ENCODE measurements at places on chromosomes 16 and 17.
A peak's percentile ranks its signal among the peaks of the same experiment; 100 is the strongest.

DNA sequence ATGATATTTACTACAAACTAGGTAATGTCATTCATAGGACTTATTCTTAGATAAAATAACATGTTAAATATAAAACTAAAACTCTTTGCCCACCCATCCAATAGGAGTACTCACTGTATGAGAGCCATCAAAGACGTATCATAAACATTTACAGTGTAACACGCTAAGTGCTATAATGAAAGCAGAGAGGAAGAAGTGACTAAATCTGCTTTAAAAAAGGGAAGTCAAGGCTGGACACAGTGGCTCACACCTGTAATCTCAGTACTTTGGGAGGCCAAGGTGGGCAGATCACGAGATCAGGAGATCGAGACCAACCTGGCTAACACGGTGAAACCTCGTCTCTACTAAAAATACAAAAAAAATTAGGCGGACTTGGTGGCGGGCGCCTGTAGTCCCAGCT lies 32.4 kb downstream of the SPAG9 start:
- DNase-seq = no peak

GRCh38 chr17:60463157-60463835 lies 41.0 kb downstream of the CHCT1 start:
- DNase-seq = no peak

DNA sequence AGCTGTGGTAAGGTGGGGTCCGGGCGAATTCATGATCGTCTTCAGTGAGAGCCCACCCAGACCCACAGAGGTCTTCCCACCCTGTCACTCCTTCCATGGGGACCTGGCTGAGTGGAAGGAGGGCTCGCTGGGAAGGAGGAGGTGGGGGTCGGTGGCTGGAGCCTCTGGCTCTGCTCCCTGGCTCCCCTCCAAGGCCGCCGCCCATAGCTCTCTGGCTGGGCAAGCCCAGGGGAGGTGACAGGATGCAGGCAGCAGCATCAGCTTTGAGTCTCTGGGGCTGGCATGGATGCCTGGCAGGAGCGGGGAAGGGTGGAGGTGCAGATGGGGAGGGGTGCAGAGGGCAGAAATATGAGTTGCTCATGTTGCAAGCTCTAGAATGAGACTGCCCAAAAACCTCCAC lies 147.0 kb downstream of the ENGASE start:
- no peak for DNase-seq

DNA sequence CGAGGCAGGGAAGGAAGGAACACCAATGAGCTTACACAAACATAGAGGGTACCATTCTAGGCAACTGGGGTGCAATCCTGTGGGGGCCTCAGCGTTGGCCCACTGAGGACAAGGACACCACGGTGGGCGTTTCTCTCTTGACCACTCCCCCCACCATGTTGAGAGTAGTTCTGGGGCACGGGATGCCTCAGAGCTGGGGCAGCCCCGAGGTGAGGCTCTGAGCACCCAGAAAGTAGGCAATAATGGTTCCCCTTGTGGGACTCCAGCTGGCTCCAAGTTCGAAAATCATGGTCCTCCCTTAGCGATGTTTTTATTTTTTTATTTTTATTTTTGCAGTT lies 5.1 kb downstream of the PRSS21 start:
- no peak for DNase-seq

DNA sequence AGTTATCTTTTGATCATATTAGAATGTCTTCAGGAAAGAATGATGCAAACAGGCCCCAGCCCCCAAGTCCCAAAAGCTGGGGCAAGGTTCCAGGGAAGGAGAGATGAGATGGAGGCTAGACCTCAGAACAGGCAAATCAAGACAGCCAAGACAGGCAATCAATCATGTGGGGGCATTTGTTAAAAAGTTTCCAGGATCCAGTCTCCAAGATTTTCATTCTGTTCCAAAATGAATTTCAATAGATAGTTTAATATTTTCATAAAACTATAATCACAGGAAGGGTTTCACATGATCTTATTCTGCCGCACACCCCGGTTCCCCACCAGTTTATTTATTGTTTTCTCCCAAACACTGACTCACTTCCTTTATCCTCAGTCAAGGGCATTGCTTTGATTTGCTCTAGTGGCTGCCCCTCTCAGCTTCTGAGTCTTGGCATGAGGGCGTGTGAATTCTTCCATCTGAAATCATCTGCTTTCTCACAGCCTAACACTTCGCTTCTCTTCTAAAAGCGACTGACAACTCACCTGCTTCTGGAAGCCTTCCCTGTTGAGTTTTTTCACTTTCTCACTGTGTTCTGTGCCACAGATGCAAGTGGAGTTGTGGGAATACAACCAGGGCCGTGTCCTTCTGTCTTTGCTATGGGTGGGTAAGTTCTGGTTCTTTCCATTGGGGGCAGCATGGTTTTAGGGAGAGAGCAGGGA lies 12.2 kb upstream of the TERF2 start:
- DNase-seq = peak; percentile 37

- no peak for DNase-seq
Measured at GRCh38 chr17:46122486-46122871, 70.8 kb downstream of the KANSL1 start.

GRCh38 chr16:50336884-50337283 lies 31.9 kb downstream of the BRD7 start:
- no peak for DNase-seq

DNA sequence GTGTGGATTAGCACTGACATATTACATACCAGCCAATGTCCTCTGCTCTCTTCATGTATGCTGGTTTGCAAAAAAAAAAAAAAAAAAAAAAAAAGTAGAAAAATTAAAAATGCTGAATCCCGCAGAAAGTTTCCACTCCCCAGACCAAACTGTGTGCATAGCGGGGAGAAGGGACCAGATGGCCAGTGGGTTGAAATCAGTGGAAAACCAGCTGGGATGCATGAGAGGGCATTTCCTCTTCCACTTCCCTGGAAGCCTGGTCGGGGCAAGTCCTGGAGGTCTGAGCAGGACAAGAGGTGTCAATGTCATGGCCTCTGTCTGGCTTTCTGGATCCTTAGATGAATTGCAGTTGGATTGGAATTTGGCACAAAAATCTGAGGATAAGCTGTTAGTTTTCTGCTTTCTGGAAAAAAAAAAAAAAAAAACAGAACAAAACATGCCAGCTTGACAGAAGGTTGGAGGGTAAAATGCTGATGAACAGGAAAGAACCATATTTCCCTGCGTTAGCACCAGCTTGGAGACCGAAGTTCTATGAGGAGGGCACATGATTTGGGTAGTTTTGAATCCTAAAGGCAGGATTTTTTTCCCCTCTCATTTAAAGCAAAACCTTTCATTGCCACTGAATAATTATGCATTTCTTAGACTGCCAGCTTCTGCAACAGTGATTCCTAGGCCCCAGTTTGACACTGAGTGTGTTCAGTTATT lies 941.5 kb upstream of the EEF2KMT start:
- no peak for DNase-seq

DNA sequence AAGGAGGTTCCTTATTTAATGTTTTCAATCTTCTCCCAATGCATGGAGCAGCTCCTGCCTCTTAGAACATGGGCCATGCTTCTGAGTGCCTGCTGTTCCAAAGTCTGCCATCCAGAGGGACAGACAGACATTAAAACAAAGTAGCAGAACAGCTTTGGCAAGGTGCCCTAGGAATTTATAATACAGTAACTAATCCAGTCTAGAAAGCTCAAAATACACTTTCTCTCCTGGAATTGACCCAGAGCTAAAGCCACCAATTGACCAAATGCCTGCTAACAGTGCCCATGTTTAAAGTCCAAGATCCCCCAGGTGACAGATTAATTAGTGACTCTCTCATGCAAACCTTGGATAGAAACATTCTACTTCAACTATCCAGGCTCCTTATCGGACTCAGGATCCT lies 11.1 kb upstream of the CHRNE start:
- no peak for DNase-seq

- DNase-seq = no peak
Measured at GRCh38 chr16:58589326-58589905, 40.2 kb downstream of the CNOT1 start.

- peak; percentile 68 for DNase-seq
Measured at GRCh38 chr17:14308965-14309879, 8.3 kb downstream of the HS3ST3B1 start.

DNA sequence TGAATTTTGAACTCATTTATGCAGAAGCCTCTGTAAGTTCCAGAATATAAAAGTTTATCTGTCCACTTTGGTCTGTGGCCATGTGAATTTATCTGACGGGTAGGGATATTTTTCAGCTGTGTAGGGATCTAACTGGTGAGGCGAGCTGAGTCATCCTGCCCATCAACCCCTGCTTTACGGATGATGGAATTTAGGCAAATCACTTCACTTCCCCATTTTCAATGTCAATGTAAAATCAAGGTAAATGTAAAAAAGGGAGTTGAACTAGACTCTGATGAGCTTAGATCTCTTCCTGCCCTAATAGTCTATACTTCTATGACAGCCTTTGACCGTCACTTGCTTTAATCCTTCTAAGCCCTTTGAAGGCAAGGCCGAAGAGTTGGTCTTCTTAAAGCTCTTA lies 2.6 kb downstream of the SLC16A6 start:
- no peak for DNase-seq

DNA sequence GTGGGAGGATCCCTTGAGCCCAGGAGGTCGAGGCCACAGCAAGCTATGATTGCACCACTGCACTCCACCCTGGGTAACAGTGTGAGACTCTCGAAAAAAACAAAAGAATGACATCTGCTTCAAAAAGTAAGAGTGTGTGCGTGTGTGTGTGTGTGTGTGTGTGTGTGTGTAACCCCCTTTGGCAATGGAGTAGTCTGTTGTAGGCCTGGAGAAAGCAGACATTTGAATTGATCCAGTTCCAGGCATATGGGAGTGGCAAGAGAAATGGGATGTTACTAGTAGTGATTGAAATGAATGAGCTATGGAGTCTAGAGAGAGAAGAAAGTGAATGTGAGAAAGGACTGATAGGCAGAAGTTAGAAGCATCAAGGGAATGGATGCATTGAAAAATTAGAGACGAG lies 9.9 kb downstream of the CASC3 start:
- no peak for DNase-seq

DNA sequence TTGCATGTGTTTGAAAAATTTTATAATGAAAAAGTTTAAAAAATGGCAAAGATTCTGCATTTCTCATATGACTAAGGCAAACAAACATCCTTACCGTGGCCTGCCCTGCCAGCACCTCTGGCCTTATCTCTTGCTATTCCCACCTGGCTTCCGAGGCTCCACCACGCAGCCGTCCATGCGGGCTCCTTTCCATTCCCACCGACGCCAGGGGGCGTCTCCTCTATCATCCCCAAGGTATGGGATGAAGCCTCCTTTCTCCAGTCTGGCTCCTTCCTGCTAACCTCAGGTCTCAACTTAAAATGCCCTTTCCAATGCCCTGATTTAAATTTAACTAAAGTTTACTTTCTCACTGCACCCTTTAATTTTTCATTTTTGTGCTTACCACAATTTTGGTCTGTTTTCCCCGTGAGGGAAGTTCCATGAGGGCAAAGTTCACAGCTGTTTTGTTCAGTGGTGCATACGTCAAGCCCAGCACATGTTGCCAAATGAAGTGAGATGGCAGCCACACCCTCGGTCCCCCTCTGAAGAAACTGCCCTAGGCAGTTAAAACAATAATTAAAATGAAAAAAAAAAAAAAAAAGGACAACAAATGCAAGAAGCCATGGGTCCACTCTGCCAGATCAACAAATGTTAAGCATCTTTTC lies 13.3 kb upstream of the SDK2 start:
- no peak for DNase-seq
